ENCODE measurements at places on chromosomes 2 and 18.

DNA sequence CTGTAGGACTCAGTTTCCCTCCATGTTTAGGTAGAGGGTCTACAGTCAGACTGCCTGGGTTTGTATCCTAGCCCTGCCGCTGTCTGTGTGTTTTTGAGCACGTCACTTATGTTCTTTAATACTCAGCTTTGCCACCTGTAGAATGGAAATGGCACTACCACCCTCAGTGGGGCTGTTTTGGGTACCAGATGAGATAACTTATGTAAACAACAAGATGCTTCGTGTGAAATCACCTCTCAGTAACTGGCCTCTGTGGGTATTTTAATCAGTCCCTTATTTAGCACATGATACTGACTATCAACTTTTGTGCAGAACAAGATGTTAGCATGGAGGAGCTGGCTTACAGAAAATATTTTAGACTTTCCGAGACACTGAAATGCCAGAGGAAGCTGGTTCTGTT, 296.0 kb downstream of the LRRTM1 start:
- DNase-seq: no peak

- DNase-seq: peak; percentile 90
Measured at GRCh38 chr2:47069628-47070154, 85.4 kb downstream of the STPG4 start.

DNA sequence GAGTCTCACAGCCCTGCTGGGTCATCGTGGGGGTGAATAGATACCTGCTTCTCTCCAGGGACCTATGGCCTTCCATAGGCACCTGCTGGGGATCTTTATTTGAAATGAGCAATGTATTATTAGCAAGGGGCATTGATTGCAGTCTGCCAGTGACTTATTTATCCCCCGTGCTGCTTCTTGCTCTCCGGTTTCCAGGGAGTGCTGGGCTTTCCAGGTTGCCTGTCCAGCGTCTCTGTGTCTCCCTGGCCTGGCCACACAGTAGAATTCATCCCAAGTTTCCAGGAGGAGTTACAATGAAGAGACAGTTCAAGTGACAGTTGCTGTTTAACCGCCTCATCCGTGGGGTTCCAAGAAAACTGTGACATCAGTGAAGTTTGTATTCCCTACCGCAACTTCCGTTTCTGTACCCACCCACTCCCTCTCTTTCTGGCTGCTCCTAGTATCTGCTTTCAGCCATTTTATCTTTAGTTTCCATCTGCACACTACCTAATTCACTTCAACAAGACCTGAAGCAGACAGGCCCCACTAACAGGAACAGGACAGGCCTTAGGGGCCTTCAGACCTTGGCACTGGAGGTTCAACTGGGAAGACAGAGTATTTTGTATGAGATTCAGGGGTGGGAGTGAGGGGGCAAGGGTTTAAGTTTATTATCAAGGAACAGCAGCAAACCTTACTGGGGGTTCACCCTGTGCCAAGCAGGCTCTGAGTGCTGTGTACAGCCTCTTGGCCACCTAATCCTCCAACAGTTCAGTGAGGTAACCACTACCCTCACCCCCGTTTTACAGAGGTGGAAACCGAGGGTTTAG, 134.8 kb downstream of the PRKCE start:
- DNase-seq: no peak

GRCh38 chr2:69169655-69170389, 156.8 kb downstream of the ANTXR1 start:
- DNase-seq: no peak

- no peak for DNase-seq
Measured at GRCh38 chr18:62324181-62324828, 805 bp upstream of the TNFRSF11A start.

- DNase-seq: no peak
Measured at GRCh38 chr18:8253944-8254343, 355.3 kb upstream of the RAB12 start.

GRCh38 chr18:12246849-12247808, 7.0 kb upstream of the CIDEA start:
- no peak for DNase-seq

DNA sequence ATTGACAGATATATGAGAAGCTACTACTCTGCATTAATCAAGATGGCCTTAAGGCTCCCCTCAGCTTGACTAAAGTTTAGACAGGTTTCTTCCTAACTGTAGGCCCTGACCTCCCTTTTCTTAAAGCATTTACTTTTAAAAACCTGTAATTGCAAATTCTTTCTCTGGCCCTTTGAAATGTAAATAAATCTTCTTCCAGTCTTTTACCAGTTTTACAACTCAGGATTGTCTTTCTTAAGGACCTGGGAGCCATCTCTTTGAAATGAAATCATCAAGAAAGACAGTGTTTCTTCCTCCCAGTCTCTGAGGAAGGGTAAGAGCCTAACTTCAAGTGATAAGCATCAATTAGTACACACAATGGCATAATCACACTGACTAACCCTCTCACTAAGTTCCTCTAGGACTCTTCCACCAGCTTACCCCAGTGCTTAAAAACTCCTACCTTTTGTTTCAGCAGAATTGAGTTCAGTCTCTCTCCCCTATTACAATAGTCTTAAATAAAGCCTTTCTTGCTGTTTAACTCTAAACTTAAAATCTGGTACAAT, 58.7 kb upstream of the CDH20 start:
- DNase-seq: no peak

Data from hepatic stellate cell (primary cell).